Epithelial cell of proximal tubule (primary cell): ENCODE measurements at places on chromosomes 7 and 10. TPM values are rescaled to one million over a fixed set of nuclear protein-coding genes. Genes with fewer than 3 reads are reported as not detected.

The ZP3 gene
- 0.87 and 4.7 TPM in 2 replicates for total RNA-seq

The LFNG gene
- 32.1 and 37.0 TPM in 2 replicates for total RNA-seq

The CACNA2D1 gene
- 3.5 and 6.1 TPM in 2 replicates for total RNA-seq

The ANKRD1 gene
- 72.2 and 127 TPM in 2 replicates for total RNA-seq

The COL26A1 gene
- total RNA-seq = not detected in 2 replicates
